ENCODE measurements at places on chromosomes 2 and 18. TPM values are rescaled to one million over a fixed set of nuclear protein-coding genes. Genes with fewer than 3 reads are reported as not detected.

GRCh38 chr2:60482222-60482621, 71.2 kb downstream of the BCL11A start:
- no peaks in the 10 kb centered on the region for H3K27me3 ChIP-seq
- no peaks in the 10 kb centered on the region for H3K36me3 ChIP-seq
- H3K27ac ChIP-seq = no peak overlapping the region
- DNase-seq = no peak
- H3K4me1 ChIP-seq = peaks cover 11% of the 10 kb centered on the region

GRCh38 chr2:101367508-101367907, 19.8 kb downstream of the CREG2 start:
- H3K4me1 ChIP-seq = no peaks in the 10 kb centered on the region
- no peak overlapping the region for H3K27ac ChIP-seq
- no peaks in the 10 kb centered on the region for H3K36me3 ChIP-seq
- H3K4me3 ChIP-seq = no peak overlapping the region
- no peak for DNase-seq
- no peaks in the 10 kb centered on the region for H3K27me3 ChIP-seq

DNA sequence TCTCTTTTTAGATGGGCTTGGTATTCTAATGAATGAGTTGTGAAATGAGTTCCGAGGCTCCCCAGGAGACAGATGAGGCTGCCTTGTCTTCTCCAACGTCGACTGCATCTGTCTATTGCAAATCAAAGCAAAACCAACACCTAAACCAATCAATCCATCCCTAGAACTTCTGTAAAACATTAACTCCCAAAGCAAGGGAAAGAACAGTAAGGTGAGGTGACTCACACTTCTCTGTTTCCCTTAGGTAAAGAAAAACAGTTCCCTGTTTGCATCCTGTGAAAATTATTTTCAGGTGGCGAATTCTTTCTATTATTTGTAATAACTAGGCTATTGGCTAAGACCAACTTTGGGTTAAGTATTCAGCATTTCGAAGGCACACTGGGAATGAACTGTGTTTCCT, 249.4 kb downstream of the EPHA4 start:
- no peak overlapping the region for H3K27ac ChIP-seq
- H3K4me3 ChIP-seq = no peak overlapping the region
- H3K27me3 ChIP-seq = no peaks in the 10 kb centered on the region
- DNase-seq = no peak
- no peaks in the 10 kb centered on the region for H3K36me3 ChIP-seq

- H3K36me3 ChIP-seq = no peaks in the 10 kb centered on the region
- no peak for DNase-seq
- H3K4me1 ChIP-seq = no peaks in the 10 kb centered on the region
- H3K4me3 ChIP-seq = no peak overlapping the region
- H3K27ac ChIP-seq = no peak overlapping the region
Measured at GRCh38 chr2:121833358-121833723, 77.9 kb downstream of the TSN start.

DNA sequence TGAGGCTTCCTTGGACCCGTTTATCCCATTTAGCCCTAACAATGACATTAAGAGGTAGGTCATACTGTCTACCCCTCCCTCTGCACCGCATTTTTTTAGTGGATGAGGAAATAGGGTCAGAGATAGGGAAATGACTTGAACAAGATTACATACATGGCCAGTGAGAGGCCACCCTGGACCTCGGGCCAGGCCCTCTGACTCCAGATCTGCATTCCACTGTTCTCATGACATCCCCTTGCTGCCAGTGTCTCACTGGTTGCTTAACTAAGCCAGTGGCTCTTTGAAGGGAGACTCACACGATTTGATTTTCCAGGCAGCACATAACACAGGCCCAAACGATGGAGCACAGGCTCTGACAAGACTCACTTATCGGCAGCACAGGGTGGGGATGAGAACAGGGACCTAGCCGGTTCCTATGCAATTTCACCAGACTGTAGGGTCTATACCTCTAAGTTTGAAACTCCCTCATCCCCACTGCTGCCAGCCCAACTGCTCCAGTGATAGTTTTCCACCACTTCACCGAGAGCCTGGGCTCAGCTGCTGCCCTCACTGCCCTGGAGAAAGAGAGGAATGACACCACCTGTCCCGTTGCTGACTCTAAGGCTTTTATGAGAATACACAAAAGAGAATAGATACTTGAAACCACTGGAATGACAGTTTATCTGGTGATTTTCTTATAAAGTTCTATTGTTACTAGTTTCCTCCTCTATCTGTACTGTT, 82.5 kb downstream of the TMEM247 start:
- no peak for DNase-seq
- H3K4me1 ChIP-seq = peaks cover 79% of the 10 kb centered on the region
- H3K4me3 ChIP-seq = no peak overlapping the region
- peak overlapping the region; percentile 63 for H3K27ac ChIP-seq
- no peaks in the 10 kb centered on the region for H3K36me3 ChIP-seq
- no peaks in the 10 kb centered on the region for H3K27me3 ChIP-seq

GRCh38 chr2:109299536-109299935, 170.5 kb downstream of the SH3RF3 start:
- H3K36me3 ChIP-seq = no peaks in the 10 kb centered on the region
- no peak for DNase-seq
- H3K4me3 ChIP-seq = no peak overlapping the region
- no peak overlapping the region for H3K27ac ChIP-seq
- no peaks in the 10 kb centered on the region for H3K27me3 ChIP-seq

DNA sequence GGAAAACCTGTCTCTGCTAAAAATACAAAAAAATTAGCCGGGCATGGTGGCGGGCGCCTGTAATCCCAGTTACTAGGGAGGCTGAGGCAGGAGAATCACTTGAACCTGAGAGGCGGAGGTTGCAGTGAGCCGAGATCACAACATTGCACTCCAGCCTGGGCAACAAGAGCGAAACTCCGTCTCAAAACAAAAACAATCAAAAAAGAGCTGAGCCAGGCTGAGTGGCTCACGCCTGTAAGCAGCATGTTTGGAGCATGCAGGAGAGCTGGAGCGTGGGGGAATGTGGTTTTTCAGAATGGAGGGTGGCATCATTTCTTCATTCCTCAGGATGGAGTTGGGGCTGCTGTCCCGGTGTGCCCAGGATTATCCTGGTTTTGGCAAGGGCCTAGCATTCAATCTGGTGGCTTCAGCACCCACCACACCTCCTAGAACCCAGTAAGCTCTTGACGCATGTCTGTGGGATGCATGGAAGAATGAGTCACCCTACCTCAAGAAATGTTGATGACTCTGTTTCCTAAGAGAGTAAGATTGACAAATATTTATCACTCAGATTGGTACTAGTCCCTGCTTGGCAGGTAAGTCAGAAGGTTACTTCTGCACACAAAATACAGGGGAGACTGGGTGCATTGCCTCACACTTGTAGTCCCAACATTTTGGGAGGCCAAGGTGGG, 90.2 kb upstream of the ODC1 start:
- no peak overlapping the region for H3K27ac ChIP-seq
- peak; percentile 21 for DNase-seq
- no peaks in the 10 kb centered on the region for H3K36me3 ChIP-seq
- H3K4me1 ChIP-seq = no peaks in the 10 kb centered on the region

DNA sequence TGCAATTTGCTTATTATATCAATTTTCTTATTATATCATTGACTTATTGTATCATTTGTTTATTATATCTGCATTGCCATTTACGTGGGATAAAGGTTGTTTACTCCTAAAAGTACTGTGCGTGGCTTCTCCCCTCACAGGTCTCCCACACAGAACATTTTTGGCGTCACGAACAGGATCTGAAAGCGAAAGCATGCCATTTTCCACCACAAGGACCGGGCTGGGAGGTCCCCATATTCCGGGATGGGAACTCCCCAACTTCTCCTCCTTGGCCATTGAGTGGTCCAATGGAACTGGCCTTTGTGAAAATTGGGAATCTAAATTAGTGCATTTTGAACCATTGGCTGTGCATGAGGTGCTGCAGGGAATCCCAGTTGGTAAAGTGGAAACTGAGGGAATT, 4.8 kb upstream of the DSG2 start:
- H3K36me3 ChIP-seq = no peaks in the 10 kb centered on the region
- peaks cover 15% of the 10 kb centered on the region for H3K27me3 ChIP-seq
- H3K4me1 ChIP-seq = peaks cover 7% of the 10 kb centered on the region
- H3K4me3 ChIP-seq = no peak overlapping the region
- DNase-seq = no peak

DNA sequence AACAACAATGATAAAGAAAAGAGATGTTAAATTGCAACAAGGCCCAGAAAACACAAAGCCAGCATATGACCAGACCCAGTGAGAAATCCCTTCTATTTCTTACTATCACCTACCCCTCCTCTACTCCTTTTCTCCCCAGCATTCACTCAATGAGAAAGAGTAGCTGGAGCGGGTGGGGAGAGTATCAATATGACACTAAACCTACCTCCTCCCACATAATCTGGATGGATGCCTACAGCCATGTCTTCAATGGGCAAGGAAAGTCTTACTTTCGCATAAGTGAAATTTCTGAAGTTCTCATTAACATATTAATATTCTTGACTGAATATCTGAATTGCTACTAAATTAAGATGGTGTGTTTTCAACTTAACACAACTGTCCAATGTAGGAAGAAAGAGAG, 78.2 kb downstream of the AFF3 start:
- H3K36me3 ChIP-seq = no peaks in the 10 kb centered on the region
- H3K4me3 ChIP-seq = no peak overlapping the region
- H3K27me3 ChIP-seq = no peaks in the 10 kb centered on the region

The ITPRIPL1 gene
- polyA plus RNA-seq = 0.90 TPM

The DPP4 gene
- 1.7 TPM for polyA plus RNA-seq

The HK2 gene
- 4.8 TPM for polyA plus RNA-seq
